ENCODE measurements at places on chromosomes 1 and 21.

- DNase-seq, result no peak
These were observed 26.2 kb downstream of the TRIM67 start for GRCh38 chr1:231188072-231188471.

- DNase-seq, result no peak
These were observed 9.0 kb downstream of the TRIM67 start for GRCh38 chr1:231170875-231171274.

- DNase-seq, result no peak
These were observed 7.9 kb upstream of the CLDN14 start for GRCh38 chr21:36487641-36488307.

DNA sequence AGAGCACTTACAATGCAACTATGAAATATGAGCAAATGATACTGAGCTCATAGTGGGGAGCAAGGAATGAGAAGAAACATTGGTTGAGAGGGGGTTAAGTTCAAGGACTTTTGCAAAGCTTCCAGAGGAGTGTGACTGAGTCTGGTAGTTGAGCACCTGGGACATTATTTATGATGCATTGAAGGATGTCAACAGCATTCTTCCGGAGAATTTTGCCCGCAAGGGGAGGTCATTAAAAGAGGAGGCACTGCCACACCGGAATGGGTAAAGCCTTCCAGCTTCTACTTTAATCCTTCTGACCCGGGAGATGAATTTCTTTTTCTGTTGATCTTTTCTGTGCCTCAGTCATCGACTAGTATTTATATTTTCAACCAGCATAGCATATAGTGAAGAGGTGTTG, 208.4 kb upstream of the CAMK1G start:
- DNase-seq, result peak; percentile 13

DNA sequence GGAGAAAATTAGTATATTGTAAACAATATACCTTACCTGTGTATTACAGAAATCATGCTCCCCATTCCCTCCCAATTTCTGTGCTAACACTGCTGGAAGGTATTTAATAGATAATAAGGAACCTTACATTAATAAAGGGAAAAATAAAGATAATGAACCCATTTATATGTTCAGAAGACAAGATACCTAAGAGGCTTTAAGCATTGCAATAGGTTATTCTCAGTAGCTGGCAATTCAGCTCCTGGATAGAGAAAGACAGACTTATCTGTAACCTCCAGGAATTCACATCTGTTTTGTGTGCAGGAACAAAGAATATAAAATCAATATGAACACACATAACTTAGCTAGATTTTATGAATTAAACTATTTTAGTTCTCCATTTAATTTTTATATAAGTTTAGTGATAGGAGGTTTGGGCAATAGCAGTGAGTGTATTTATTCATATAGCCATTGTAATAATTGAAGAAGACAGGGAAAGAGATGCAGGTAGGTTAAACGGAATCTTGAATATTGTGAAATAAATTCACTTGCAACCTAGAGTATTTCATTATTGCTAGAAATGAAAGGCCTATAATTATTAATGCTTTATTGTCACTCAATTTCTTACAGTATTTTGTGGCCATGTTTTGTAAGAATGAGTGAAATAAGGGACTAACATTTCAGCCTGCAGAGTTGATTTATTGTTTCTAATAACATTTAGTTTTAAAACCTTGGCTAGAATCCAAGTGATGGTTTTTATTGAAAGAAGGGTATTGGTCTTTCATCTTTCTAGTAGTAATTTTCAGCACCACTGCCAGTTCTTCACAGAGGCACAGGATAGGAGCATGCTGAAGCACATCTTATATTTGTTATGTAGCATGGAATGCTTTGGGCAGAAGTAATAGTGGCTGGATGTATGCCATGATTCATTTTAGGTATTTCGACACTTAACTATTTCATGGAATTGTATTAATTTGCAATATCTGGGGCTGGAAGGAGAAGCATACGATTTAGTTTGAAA, 1.5 kb downstream of the XPR1 start:
- no peak for DNase-seq

- DNase-seq, result no peak
These were observed 24.3 kb downstream of the LMOD1 start for GRCh38 chr1:201921952-201922558.

- DNase-seq, result no peak
These were observed 147.3 kb downstream of the KAZN start for GRCh38 chr1:14745789-14746188.

DNA sequence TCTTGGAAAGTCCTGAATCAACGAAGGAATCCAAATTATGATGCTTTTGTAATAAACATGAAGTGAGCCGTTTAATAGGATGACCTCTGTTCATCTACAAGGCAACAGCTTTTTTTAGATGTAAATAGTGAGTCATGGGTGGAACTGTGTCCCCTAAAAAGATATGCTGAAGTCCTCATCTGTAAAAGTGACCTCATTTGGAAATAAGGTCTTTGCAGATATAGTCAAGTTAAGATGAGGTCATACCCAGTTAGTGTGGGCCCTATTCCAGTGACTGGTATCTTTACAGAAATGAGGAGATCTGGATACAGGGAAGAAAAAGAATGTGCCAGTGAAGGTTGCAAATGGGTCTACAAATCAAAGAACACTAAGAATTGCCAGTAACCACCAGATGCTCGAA, 1287.3 kb upstream of the ADGRL4 start:
- DNase-seq, result no peak

DNA sequence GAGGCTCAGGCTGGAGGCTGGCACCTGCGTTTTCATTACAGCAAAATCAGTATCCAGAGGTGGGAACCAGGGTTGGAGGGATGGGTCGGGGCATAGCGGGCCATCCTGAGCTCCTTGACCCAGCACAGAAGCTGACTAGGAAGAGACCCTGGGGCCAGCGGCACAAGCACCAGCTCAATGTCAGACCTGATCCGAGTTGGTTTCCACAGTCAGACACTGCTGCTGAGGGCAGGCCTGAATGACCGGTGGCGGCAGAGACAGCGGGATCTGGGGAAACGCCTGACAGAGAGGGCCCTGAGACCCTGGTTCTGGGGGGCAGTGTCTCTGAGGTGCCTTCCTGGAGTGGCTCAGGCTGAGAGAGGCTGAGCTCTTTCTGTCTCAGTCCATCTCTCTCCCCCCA, 162.0 kb upstream of the C1orf174 start:
- DNase-seq, result no peak

GRCh38 chr1:220928725-220929300, 49.6 kb downstream of the HLX start:
- no peak for DNase-seq

DNA sequence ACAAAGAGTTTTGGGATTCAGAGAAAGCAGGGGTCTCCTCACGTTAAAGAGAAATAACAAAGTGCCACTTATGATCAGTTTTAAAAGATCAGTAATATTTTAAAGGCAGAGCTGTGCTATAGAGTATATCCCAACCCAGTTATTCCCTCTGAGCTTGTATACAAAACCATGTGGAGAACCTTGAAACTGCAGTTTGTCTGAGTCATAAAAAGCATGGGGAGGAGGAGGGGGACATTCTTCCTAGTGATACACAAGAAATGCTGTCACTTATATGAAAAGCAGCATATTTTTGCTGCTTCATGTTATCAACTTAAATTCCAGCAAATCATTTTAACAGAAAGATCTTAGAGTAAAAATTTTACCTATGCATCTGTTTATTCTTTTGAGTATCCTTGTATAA, 244.5 kb downstream of the GPR52 start:
- no peak for DNase-seq

DNA sequence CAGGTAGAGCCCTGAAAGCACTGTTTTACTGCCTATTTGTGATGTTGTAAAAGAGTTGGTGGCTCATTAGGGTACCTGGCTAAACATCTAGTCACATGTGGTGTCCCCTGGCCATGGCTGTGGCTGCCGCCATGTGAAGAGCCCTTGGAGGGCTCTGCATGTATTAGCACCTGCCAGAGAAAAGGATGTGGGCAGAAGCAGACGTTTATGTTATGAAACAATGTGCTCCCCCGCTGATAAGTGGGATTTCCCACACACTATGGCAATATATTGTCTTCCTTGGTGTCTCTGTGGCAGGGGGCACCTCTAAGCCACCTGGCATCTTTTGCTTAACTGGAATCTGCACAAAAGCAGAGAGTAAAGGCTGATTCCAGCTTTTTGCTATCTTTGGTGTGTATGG, 9.6 kb downstream of the TENT5C start:
- no peak for DNase-seq

GRCh38 chr21:44566403-44566802, 7.1 kb upstream of the KRTAP10-4 start:
- no peak for DNase-seq

- no peak for DNase-seq
These were observed 134.9 kb downstream of the CLEC20A start for GRCh38 chr1:178361847-178362246.

GRCh38 chr1:16184557-16185303, 27.7 kb downstream of the ARHGEF19 start:
- DNase-seq, result no peak

DNA sequence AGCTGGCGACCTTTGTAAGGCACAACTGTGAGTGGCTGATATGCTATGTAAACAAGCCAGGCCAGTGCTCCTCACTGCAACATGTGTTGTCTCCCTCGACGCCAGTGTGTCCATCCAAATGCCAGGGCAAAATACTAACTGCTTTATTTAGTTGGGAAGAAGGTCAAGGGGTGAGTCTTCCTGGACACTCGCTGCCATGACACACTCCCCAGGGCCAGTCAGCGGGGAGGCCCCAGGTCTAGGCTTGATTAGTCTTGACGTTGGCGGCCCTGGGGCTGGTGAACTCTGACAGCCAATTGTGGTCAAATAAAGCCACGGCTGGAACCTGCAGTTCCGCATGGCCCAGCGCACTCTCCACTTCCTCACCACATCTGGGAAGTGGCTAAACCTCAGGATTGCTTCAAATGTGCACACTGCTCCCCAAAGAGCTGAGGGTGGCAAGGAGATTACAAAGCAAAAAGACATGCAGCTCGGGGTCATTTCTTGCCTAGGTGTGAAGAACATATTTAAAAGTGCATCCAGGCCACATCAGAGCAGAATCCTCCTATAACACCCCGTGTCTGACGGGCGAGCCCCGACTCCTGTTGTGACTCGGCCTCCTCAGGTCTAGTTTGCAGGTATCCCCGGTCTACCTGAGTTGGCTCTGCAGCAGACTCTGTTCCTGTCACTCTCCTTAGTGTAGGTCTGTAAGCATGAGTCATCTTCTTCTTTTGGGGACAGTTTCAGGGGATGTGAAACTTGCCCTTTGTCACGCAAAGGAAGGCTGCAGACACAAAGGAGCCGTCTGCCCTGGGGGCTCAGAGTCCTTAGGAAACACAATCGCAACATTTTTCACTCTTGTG, 183.5 kb downstream of the RUNX1 start:
- DNase-seq, result no peak

DNA sequence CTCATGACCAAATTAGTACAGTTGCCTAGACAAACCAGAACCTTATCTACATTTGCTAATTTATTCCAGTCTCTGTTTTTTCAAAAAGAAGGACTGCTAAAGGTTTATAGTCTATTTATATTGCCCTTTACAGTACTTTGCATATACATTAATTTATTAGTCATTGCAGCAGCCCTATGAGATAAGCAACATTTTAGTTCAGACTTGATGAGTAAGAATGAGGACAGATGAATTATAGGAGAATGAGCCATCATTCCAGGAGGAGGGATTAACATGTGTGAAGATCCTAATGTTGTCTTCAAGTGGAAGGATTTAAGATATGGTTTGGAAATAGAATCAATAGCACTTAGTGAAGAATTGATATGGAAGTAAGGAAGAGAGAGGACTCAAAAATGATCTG, 152.4 kb downstream of the KCTD3 start:
- DNase-seq, result no peak

DNA sequence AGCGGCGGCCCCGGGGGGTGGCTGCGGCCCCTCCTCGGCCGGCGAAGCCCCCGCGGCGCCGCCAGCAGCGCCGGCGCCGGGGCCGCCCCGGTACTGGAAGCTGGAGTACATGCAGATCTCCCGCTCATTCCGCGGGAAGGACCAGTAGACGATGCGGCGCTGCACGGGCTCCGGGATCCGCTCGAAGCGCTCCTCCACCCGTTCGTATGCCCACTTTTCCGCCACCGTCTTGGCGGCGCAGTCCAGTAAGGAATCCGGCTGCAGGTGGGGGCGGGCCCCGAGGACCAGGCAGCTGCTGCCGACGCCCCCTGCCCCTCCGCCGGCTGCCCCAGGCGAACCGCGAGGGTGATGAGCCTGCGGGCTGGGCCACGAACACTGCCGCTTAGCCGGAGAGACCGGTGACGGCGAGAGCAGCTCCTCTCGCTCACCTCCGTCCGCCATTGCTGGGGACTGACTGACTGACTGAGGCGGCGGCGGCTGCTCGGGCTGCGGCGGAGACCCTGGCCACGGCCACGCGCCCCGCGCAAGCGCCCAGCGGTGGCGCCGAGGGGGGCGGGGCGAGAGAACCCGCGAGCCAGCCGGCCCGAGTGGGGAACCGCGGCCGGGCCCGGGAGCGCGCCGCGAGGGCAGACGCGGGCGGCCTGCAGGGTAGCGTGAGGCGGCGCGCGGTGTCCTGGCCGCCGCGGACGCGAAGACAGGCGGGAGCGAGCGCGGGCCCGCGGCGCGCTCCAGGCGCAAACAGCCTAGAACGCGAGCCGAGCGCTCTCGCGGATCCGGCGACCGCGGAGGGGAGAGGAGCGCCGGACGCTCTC, at the start of gene ZSWIM5:
ZSWIM5 (minus strand) TSS at position 696 of the 812 bp plus-strand sequence; CDS start at position 441, 255 bp downstream.
- peak; percentile 36 for DNase-seq

DNA sequence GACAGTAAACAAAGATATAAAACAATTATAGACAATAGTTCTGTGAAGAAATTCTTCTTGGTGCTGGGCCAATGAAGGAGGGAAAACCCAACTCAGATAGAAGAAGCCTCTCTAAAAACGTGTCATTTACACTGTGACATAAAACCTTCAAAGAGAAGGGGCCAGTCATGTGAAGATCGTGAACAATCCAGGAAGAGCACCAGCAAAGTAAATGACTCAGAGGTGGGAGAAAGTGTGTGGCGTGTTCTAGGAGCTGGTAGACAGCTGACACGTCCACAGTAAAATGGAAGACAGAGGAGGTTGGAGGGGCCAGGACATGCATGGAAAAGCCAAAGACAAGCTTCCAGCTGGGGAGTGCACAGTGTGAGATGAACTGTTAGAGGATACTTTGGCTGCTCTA, 143.6 kb downstream of the VAV3 start:
- DNase-seq, result no peak

- peak; percentile 57 for DNase-seq
These were observed 26.1 kb downstream of the ZP4 start for GRCh38 chr1:237864338-237865244.

DNA sequence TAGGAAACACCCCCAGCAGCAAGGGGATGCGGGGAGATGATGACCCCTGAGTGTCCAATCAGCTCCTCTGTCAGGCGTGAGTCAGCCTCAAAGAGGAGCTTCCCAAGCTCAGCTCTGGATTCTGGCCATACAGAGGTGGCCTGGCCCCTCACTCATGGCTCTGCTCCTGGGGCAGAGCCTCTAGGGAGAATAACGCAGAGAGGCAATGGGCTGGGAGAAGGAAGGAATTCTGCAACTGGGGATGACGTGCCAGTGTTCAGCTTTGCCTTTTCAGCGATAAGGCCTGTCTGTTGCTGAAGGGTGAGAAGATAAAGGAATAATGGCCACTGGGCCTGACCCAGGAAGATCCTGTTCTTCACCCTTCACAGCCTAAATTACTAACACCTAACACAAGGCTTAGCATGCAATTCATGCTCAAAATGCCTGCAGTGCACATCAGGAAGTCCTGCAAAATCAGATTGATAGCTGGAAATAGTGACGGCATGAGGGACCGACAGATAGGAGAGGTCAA, 92.2 kb downstream of the TBX19 start:
- no peak for DNase-seq
